ENCODE measurements at places on chromosomes 2 and 18.

DNA sequence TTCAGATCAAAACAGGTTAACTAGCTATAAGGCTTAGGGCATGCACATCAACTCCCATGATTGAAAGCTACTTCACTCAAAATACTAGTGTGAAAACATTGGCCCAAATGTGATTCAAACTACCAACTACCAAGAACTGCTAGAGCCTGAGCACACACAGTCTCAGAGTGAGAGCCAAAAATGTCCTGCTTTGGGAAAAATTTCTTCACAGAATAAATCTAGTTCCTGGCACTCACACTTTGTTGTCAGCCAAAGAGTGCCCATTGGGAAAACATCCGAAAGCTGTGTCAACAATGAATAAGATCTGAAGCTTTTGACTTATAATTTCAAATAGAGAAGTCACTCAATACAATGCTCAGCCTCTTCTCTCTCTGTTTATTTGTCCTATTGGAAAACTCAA lies 182.7 kb downstream of the LRATD1 start:
- no peak for DNase-seq

DNA sequence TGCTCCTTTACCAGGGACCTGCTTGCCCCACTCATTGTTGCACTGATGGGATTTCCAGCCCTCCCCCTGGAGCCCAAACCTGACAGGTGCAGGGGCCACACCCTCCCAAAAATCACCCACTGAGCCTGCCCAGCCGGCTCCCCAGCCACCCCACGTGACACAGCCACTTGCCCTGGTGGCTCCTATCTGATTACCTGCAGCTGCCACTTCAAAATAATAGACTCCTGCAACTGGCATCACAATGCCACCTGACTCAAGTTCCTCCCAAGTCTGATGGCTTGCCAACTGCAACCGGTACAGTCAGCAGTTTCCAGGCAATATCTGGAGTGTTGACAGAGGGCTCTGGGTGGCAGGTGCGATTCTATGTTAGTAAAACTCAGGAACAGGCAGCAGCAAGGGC lies 66.2 kb downstream of the CRACDL start:
- DNase-seq = no peak

DNA sequence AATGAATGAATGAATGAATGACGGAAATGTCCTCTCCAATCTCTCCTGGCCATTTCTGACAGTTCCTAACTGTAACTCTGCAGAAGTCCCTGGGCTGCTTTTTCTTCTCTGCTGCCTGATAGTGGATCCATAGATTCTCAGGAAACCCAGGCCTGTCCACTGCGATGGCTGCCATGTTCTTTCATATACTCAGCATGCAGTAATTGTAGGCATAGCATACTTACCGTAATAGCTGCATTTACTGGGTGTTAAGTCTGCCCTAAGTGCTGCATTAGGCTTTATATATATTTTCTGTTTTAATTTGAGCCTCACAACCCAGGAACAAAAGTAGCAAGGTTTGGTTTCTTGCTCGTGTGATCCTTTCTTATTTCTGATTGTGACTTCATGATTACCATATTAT lies 122.9 kb downstream of the DCC start:
- DNase-seq = no peak

DNA sequence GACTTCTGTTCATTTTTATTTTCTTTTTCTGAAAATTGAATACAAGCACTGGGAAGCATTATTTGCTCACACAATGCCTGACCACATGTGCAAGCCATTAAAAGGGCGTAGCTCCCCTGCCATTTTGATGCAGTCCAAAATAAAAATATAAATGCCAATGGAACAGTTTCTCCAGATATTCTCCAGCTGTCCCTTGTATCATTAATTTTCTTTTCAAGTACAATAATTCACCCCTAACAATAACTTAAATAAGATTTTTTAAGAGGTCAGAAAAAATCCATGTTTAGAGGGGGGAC lies 168.0 kb downstream of the TMEFF2 start:
- no peak for DNase-seq

- no peak for DNase-seq
Observed at GRCh38 chr2:117492209-117492851, 322.2 kb upstream of the DDX18 start.

GRCh38 chr2:158931572-158931971 lies 36.9 kb upstream of the TANC1 start:
- no peak for DNase-seq

- no peak for DNase-seq
Observed at GRCh38 chr2:195638750-195639149, 18.3 kb upstream of the SLC39A10 start.

DNA sequence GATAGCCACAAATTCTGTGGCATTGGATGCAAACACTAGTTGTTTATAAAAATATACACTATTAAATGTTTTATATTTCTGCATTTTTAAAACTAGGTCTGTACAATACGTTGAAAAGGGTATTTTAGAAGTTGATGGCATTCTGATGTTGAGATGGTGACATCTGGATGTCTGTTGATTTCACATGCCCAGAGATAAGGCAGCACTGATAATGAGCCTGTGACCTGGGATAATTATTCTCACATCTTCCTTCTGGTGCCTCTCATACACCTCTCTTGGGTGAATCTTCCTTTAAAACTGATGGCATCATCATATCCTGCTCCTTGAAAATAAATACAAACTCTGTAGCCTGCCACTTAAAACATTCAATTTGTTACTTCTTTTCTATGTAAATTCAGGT lies 208.6 kb downstream of the NYAP2 start:
- DNase-seq = no peak

GRCh38 chr2:108586631-108587030 lies 52.4 kb downstream of the LIMS1 start:
- no peak for DNase-seq

DNA sequence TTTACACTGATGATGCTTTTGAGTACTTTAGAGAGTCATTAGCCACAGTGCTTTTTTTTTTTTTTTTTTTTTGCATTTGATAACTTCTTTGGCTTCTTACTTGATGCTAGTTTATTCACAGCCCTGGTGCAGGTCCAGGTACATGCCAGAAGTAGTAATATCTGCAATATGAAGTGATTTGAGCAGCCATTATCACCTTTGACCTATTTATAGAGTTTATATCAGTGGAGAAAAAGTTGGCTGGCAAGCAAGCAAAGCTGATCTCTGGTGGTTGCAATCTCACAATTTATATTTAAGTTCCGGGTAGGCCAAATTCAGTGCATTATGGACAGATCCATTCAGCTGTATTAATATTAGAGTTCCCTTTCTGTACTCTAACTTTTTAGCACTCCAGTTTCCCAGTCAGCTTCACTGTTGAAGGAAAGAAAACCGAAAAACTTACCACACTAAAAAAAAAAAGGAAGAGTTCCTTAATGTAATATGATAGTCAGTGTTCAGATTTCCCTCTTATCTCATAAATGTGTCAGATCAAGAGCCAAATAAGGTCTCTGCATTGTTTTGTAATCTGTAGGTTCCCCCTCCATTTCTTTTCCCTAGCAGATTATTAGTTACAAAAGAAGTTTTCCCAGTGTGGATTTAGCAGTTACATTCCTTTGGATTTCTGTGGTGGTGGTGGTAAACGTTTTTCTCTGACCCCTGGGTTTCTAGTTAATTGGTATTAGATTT lies 78.6 kb downstream of the HAUS1 start:
- no peak for DNase-seq

DNA sequence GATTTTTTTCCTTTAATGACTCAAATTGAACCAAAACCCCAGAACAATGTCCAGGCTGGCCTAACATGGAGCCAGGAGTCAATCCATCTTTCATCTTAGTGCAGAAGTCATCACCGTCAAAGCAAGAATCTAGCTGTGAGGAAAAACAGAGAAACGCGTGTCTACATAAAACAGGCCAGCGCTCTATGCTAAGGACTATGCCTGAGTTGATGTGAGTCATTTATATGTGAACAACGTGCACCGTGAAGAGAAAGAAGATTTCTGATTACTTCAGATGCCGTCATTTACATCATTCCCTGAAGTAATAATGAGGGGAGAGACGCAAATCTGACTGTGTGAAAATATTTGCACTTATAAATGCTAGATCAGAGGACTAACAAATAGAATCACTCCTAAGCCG lies 34.0 kb upstream of the SALL3 start:
- no peak for DNase-seq

DNA sequence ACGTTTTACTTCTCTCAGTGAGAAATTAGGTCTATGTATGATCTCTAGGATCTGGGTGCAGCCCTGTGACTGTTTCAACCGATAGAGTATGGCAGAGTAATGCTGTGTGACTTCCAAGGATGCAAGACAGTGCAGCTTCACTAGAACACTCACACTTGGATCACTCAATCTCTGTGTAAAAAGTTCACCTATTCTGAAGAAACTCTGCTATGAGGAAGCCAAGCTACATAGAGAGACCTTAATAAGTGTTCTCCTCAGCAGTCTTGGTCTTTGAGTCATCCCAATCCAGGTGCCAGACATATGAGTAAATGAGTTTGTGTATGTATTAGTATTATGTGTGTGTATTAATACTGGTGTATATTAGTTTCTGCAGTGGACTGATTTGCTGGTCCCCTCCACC lies 335.0 kb downstream of the NR4A2 start:
- no peak for DNase-seq

DNA sequence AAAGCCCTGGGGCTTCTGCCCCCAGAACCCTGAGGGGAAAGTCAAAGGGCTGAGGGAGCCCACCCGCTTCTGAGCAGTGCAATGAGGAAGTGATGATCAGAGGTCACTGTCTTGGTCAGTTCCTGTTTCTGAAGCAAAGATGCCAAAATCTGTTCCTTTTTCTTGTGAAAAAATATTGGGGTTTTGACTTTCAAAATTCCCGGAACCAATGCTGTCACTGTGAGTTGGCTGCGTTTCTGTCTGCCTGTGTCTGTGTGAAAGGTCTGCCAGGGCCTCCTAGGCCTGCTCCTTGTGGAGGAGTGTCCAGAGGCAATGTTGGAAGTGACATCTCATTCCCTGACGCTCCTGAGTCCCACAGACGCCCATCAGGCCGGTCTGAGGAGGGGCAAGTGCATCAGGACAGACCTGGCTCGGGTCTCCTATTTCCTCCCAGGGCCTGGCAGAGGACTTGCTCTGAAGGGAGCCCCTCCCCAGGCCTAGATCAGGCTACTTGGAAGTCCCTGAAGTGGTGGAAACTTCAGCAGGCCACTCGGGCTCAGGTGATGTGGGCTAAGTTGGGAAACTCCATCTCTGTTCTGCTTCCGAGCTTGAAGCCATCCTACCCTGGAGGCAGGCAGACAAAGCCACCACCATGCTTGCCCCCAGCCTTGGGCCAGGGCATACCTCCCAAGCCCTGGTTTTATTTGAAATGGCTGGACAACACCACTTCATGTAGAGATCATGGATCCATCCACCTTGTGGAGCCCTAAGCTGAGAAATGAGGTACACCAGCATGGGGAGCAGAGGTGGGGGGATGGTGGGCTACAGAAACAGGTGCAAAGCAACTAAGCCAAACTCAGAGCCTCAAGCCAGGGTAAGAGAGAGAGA lies 51.0 kb downstream of the PKDCC start:
- peak; percentile 17 for DNase-seq

- DNase-seq = no peak
Observed at GRCh38 chr2:104312684-104313083, 541.2 kb upstream of the POU3F3 start.

- DNase-seq = no peak
Observed at GRCh38 chr2:178386986-178387597, 63.9 kb downstream of the PRKRA start.

- DNase-seq = no peak
Observed at GRCh38 chr2:132977812-132978529, 308.0 kb upstream of the LYPD1 start.

DNA sequence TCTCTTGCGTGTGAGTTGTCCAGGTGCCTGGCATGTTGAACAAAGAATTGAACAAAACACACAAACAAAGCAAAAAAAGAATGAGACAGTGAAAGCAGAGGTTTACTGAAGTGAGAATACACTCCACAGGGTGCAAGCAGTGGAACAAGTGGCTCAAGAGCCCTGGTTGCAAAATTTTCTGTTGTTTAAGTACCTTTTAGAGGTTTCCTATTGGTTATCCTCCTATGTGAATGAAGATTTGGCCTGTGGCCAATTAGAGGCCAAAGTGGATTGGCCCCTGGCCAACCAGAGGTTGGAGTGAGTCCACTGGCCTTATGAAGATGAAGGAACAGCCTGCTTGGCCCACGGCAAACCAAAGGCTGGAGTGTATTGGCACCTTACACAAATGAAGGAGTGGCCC lies 1188.5 kb upstream of the NRXN1 start:
- DNase-seq = no peak

GRCh38 chr2:64779117-64779690 lies 125.5 kb upstream of the SERTAD2 start:
- DNase-seq = no peak

DNA sequence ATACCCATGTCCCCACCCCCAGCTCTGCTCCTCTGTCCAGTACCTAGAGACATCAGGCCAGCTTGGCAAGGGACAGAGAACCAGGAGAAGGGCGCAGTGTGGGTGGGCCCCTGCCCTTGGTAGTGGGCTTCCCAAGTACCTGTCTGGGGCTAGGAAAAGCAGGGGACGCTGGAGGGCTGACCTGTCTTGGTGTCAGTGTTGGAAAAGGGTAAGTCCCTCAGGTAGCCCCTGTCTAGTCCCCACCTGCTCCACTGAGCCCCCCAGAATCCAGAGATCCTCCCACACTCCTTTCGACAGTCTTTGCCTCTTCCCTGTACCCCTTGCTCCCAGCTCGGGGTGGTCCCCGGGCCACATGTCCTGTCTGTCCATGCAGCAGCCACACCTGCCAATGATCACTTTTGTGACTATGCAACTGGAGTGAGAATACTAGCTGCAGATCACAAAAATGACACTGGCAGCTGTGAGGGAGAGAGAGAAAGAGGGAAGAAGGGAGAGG lies 14.6 kb downstream of the DNAJB2 start:
- DNase-seq = no peak

- no peak for DNase-seq
Observed at GRCh38 chr2:138335036-138335435, 166.5 kb upstream of the SPOPL start.

- peak; percentile 83 for DNase-seq
Observed at GRCh38 chr2:30231996-30232800, 864 bp downstream of the LBH start.

DNA sequence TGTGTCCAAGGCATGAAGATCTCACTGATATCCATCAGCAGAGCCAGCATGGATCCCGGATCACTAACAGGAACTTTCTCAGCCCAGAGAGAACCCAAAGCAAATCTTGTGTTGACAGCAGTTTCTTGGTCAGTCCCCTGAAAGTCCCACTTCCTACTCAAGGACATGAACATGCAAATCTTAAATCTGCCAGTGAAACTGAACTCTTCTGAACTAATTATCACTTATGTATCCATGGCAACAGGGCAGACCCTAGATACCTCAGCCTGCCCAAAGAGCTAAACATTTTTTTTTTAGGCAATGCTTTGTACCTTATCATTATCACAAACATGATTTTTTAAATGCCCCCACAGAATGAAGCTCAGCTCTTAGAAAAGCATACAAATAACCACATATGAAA lies 127.8 kb upstream of the DDX18 start:
- no peak for DNase-seq

GRCh38 chr2:208937521-208937920 lies 486.3 kb upstream of the MAP2 start:
- no peak for DNase-seq

GRCh38 chr2:136212426-136213378 lies 94.8 kb upstream of the CXCR4 start:
- peak; percentile 57 for DNase-seq

- no peak for DNase-seq
Observed at GRCh38 chr2:223314811-223315210, 262.8 kb downstream of the KCNE4 start.

GRCh38 chr18:79961527-79962291 lies 2.7 kb upstream of the HSBP1L1 start:
- DNase-seq = no peak

- DNase-seq = no peak
Observed at GRCh38 chr2:23204685-23205242, 180.2 kb upstream of the KLHL29 start.
